ENCODE measurements at places on chromosomes 5 and 9. TPM values are rescaled to one million over a fixed set of nuclear protein-coding genes. Genes with fewer than 3 reads are reported as not detected.

GRCh38 chr5:123647066-123647465, 135.1 kb downstream of the CSNK1G3 start:
- no peak overlapping the region for H3K27ac ChIP-seq
- H3K27me3 ChIP-seq = no peaks in the 10 kb centered on the region
- no peaks in the 10 kb centered on the region for H3K4me1 ChIP-seq
- no peak for DNase-seq
- H3K4me3 ChIP-seq = no peak overlapping the region

Gene PCDH12
- total RNA-seq = 34.2 TPM

DNA sequence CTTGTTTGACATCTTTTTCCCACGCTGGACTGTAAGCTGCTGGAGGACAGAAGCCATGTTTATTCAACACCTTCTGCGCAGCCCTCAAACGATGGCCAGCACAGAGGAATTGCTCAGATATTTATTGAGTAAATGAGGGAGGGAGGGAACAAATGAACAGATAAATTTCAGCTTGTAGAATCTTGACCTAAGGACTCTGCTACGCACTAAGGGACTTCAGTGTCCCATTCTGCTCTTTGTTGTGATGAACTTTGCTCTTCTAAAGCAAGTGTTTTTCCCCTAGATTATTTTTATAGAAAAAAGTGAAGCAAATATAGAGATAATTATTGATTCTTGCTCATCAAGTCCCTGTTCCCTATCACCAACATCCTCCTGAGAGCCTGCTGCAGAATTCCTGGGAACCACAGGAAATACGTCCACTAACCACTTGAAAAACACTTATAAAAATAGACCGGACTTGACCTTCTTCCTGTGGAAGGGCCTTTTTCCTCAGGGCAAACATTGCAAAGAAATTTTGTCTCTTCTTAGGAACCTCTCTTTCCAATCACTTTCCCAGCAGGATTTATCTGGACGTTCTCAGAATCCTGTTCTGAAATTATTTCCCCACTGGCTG, 54.9 kb downstream of the FGF1 start:
- no peaks in the 10 kb centered on the region for H3K27me3 ChIP-seq
- H3K4me3 ChIP-seq = no peak overlapping the region
- H3K27ac ChIP-seq = no peak overlapping the region

Gene NKD2
- 88.0 TPM for total RNA-seq

DNA sequence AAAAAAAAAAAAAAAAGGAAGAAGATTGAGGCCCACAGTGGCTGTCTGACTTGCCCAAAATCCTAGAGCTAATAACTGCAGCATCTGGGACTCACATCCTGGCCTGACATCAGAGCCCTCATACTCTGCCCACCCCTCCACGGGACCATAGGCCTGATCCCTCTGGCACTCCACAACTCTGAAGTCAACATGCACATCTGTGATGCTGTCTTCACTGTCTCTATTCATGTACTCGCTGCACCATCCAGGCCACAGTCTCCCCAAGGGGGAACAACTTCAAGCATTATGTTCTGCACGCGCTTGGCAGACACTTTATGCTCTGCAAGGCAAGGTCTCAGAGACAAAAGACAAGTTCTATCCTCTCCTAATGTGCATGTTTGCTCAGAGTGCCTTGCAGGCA, 158.2 kb downstream of the SPOCK1 start:
- H3K27me3 ChIP-seq = no peaks in the 10 kb centered on the region
- no peaks in the 10 kb centered on the region for H3K4me1 ChIP-seq
- no peak for DNase-seq
- H3K36me3 ChIP-seq = no peaks in the 10 kb centered on the region

Gene CER1
- total RNA-seq = not detected

- no peak for DNase-seq
- no peaks in the 10 kb centered on the region for H3K27me3 ChIP-seq
- no peak overlapping the region for H3K27ac ChIP-seq
- peaks cover 3% of the 10 kb centered on the region for H3K4me1 ChIP-seq
Observed at GRCh38 chr5:84385705-84386104, 1.0 kb upstream of the EDIL3 start.

GRCh38 chr5:1468247-1468612, 23.0 kb upstream of the SLC6A3 start:
- DNase-seq = peak; percentile 43
- no peak overlapping the region for H3K4me3 ChIP-seq
- no peaks in the 10 kb centered on the region for H3K4me1 ChIP-seq
- H3K27ac ChIP-seq = no peak overlapping the region
- peaks cover 47% of the 10 kb centered on the region for H3K36me3 ChIP-seq
- H3K27me3 ChIP-seq = no peaks in the 10 kb centered on the region

Gene CACNA1B
- total RNA-seq = 0.09 TPM

DNA sequence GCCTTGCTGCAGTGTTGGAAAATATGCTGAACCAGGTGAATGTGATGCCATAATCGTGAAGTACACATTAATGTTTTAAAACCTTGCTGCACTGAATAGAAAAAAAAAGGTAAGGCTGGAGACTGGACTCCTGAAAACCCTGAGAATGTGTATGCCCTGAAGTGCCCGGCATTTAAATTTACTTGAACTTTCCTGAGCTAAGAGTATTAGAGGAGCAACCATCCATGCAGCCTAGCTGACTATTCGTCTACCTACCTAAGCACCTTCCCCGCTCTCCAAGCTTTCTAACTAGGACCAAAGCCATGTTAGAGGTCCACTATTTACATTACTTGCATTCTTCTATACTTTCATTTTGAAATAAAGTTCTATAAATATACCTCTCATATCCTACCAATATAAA, 1.4 kb downstream of the GABRG2 start:
- H3K27ac ChIP-seq = no peak overlapping the region
- H3K4me3 ChIP-seq = no peak overlapping the region
- H3K36me3 ChIP-seq = no peaks in the 10 kb centered on the region
- no peaks in the 10 kb centered on the region for H3K4me1 ChIP-seq

Gene PLAC8L1
- total RNA-seq = not detected

Gene TCF7
- 6.0 TPM for total RNA-seq

Gene LIFR
- 345 TPM for total RNA-seq

DNA sequence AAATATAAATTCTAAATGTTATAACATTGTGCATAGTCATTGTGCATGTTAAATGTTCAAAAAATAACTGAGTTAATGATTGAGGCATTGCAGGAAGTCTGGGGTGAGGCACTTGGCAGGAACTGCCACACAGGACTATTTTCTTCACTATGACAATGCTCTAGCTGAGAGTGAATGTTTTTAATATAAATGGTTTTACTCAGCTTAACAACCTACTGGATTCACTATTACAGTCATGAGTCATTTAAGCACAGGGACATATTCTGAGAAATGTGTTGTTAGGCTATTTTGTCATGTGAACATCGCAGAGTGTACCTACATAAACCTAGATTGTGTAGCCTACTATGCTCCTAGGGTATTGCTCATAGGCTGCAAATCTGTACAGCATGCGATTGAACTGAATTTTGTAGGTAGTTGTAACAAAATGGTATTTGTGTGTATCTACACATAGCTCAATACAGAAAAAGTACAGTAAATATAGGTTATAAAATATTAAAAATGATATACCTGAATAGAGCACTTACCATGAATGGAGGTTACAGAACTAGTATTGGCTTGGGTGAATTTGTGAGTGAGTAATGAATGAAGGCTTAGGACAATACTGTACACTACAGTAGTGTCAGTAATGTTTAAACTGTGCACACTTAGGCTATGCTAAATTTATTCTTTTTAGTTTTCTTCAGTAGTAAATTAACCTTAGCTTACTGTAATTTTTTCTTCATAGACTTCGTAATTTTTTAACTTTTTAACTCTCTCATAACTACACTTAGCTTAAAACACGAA, 346.1 kb upstream of the PTGER4 start:
- no peaks in the 10 kb centered on the region for H3K27me3 ChIP-seq
- H3K27ac ChIP-seq = no peak overlapping the region
- H3K36me3 ChIP-seq = no peaks in the 10 kb centered on the region
- DNase-seq = no peak

- H3K27me3 ChIP-seq = no peaks in the 10 kb centered on the region
- H3K36me3 ChIP-seq = no peaks in the 10 kb centered on the region
- DNase-seq = no peak
Observed at GRCh38 chr5:7435503-7435902, 39.6 kb downstream of the ADCY2 start.

Gene FOXD4L3
- 0.21 TPM for total RNA-seq

DNA sequence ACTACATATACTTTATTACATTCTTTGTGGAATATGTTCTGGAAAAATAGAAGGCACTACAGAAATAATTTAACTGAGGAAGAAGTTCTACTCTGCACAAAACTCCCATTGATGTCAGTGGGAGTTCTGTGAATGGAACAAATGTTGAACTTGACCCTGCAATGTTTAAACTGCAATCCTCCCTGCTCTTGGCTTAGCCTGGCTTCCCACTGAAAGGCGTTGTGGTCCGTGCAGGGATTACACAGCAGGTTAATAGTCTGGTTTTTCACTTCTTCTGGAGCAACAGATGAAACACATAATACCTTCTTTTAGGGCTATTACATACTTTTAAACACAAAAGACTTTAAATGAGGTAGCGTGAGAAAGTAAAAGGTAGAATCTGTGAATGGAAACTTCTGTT, 12.9 kb upstream of the ERBIN start:
- H3K4me1 ChIP-seq = no peaks in the 10 kb centered on the region
- no peak for DNase-seq
- H3K36me3 ChIP-seq = no peaks in the 10 kb centered on the region
- H3K27ac ChIP-seq = no peak overlapping the region

DNA sequence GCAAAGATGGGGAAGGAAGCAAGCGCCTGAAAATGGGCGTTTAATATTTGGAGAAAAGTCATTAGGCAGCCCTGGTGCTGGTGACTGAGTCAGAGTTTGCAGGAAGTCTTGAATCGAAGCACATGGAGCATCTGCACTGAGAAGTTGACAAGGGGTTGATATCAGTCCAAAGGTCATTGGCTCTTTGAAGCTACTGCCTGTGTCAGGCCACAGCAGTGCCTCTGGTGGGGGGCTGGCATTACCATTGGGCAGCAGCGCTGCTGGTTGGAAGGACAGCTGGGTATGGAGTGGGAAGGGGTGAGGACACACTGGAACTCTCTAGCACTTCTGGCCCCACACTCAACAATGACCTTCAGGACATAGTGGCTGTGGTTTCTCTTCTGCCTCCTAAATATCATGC, 150.4 kb upstream of the ERCC6L2 start:
- no peaks in the 10 kb centered on the region for H3K36me3 ChIP-seq
- H3K27ac ChIP-seq = no peak overlapping the region

Gene NMUR2
- total RNA-seq = not detected

DNA sequence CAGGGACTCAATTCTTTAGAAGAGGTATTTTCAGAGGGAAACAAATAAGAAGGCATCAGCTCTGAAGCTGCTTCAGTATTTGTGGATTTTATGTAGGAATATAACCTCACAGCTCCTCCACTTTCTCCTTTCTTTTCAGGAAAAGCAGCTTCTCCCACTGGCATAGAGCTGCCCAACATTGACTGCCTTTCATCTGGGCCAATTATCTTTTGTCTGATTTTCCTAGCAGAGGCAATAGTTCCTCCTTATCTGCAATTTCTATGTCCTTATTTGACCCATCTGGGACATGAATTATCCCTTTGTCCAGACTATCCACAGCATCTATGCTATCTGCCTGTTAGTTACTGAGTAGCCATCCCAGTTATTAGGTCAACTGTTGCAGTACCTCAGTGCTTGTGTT, 1671.2 kb upstream of the ACO1 start:
- no peaks in the 10 kb centered on the region for H3K36me3 ChIP-seq
- H3K27ac ChIP-seq = no peak overlapping the region
- H3K4me1 ChIP-seq = no peaks in the 10 kb centered on the region
- DNase-seq = no peak
- H3K27me3 ChIP-seq = no peaks in the 10 kb centered on the region

- H3K36me3 ChIP-seq = no peaks in the 10 kb centered on the region
- DNase-seq = no peak
- H3K4me3 ChIP-seq = no peak overlapping the region
- no peak overlapping the region for H3K27ac ChIP-seq
- H3K4me1 ChIP-seq = no peaks in the 10 kb centered on the region
Observed at GRCh38 chr5:72093824-72094223, 13.5 kb upstream of the MAP1B start.

Gene DND1
- 1.7 TPM for total RNA-seq

All from lung (tissue), 17 donors.